ENCODE measurements at places on chromosomes 1 and 21. TPM values are rescaled to one million over a fixed set of nuclear protein-coding genes. Genes with fewer than 3 reads are reported as not detected.

AMIGO1 gene
- total RNA-seq: 1.7 TPM

RNF19B gene
- total RNA-seq: 18.9 TPM

PCP4 gene
- total RNA-seq: not detected

ADGRB2 gene
- total RNA-seq: 5.6 TPM

U2AF1 gene
- total RNA-seq: 46.2 TPM

ELAPOR1 gene
- total RNA-seq: 0.33 TPM

FCGR2B gene
- total RNA-seq: not detected

SDC3 gene
- total RNA-seq: 8.2 TPM

TBX15 gene
- 0.07 TPM for total RNA-seq

RXFP4 gene
- total RNA-seq: 0.07 TPM

DUSP10 gene
- total RNA-seq: 2.2 TPM

NGF gene
- 0.70 TPM for total RNA-seq

TFF1 gene
- 19.2 TPM for total RNA-seq

DIO1 gene
- not detected for total RNA-seq

HEATR1 gene
- 20.0 TPM for total RNA-seq
